Activated CD8-positive, alpha-beta T cell treated with anti-CD3 and anti-CD28 coated beads, Interleukin-2, amount 10 ng/mL, durations not matched to agents 7 days and 5 days (primary cell): ENCODE measurements at places on chromosomes 1 and 21.

DNA sequence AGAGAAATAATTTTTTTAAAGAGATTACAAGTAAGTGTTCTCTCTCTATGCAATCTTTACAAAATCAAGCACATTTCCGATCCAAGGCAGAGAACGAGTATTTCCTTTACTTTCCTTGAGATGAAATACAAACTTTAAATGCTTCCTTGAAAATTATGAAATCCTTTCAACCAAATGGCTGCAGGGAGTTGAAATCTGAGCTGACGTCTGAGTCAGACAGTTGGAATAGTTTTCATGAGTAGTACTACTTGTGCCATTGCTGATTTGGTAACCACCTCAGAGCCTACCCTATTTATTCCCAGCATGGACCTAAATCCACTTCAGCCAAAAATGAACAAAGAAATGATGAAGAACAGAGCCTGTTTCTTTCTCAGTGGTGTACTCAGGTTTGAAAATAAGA lies 183.6 kb downstream of the GIPC2 start:
- DNase-seq: no peak

DNA sequence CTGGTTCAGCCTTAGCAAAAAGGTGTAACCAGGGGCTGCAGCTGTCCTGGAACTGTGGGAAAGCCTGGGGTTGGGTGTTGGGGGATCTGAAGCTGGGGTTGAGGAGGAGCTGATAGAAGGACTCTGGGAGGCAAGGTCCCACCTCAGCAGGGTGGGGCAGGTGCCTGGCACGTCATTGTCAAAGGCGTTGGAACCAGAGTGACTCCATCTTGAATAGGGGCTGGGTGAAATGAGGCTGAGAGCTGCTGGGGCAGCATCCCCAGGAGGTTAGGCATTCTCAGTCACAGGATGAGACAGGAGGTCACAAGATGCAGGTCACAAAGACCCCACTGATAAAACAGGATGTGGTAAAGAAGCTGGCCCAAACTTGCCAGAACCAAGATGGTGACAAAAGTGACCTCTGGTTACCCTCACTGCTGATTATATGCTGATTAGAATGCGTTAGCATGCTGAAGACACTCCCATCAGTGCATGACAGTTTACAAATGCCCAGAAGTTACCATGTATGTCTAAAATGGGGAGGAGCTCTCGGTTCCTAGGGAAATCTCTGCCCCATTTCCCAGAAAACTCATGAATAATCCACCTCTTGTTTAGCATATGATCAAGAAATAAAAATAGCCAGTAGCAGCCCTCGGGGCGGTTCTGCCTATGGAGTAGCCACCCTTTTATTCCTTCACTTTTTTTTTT lies 85.4 kb downstream of the IER5 start:
- DNase-seq: no peak

DNA sequence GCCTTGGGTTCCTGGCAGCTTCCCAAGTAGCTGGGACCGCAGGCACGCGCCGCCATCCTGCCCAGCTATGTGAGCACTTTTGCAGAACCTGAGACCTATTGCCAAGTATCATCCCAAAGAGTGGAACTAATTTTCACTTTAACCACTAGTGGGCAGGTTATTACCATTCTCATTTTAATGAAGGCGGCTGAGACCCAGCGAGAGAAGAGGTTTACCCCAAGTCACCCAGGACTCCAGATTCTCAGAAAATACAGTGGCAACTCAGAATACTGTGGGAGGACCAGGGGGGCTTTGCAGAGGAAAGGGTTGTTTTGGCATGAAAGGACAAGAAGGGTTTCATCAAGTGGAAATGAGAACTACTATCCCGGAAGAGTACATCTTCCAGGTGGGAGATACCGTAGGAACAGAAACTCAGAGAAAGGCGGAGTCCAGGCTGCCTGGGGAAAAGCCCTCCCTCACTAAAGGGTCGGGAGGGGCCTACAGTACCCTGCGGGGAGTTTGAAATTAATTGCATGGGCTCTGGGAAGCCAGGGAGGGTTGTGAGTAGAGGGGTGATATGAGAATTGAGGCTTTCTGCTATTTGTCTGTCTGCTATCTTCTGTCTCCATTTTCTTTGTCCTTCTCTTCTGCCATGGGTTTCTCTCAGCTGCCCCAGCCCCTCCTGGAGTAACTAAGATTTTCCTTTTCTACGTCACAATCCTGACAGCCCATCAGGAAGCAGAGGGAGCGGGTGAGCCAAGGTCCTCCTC lies 7.2 kb upstream of the SEMA4A start:
- DNase-seq: peak; percentile 72

- no peak for DNase-seq
These were observed 2.3 kb upstream of the LYPLAL1 start for GRCh38 chr1:219171192-219171935.

DNA sequence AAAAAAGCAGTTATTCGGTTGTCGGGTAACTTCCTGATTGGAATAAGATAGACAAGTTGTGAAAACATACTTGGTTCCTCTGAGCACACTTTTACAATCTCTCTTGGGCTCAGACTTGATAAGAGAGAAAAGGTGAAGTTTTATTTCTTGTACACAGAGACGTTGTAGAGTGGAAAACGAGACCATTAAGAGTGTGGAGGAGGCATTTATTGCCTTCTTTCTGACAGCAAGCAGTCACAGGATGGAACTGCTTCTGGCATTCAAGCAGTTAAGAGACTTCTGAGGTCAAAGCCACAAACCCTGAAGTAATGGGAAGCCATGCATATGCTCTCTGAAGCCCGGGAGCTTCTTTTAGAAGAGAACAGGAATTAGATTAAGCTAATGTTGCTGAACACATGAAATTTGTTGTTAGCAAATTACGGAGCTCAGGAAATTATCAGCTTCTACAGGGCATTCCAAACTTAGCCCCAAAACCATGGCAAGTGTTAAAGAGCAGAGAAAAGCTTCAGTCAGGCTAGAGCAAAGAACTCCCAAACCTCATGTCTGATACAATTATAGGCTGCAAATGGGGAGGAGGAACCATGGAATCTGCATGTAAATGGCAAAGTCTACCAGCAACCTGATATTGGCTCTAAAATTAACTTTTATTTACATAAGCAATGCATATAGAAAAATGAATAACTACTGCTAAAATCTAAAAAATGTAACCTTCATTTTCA lies 26.0 kb downstream of the S1PR1 start:
- DNase-seq: peak; percentile 56

- DNase-seq: no peak
These were observed 46.7 kb downstream of the CLIC6 start for GRCh38 chr21:34715518-34715917.

DNA sequence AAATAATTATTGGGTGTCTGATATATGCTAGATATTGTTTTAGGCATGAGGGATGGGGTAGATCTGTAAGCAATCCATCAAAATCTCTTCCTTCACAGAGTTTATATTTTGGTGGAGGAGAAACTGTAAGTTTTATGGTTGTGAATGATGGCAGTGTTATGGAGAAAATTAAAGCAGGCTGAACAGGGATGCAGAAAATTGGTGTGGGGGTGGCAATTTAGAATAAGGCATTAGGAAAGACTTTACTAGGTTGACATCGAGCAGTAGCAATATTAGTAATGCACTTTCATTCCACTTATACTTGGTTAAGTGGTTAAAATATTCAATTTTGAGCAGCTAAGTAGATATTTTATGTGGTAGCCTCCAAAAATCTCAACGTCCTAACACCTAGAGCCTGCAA lies 261.1 kb upstream of the SNX7 start:
- DNase-seq: no peak

DNA sequence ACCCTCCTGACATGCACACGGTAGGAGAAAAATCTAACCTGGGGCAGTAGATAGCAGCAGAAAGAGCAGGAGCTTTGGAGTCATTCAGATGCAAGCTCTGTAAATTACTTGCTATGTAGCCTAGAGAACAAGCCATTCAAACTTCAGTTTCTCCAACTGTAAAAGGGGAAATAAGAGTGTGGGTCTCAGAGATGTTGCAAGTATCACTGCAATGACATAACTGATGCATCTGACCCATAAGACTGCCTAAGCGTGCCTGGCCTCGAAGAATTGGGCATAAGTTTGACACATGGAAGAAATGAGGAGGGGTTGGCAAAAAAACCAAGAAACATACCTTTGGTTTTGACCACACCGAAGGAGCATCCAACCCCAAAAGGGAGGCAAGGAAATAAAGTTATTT lies 5.2 kb downstream of the AK2 start:
- no peak for DNase-seq

GRCh38 chr1:199007423-199007822 lies 368.6 kb downstream of the PTPRC start:
- no peak for DNase-seq

GRCh38 chr21:36079671-36080070 lies 9.8 kb downstream of the CBR1 start:
- DNase-seq: no peak

- DNase-seq: no peak
These were observed 18.8 kb downstream of the LBR start for GRCh38 chr1:225409051-225409450.

GRCh38 chr1:160030657-160031364 lies 979 bp downstream of the PIGM start:
- DNase-seq: no peak

DNA sequence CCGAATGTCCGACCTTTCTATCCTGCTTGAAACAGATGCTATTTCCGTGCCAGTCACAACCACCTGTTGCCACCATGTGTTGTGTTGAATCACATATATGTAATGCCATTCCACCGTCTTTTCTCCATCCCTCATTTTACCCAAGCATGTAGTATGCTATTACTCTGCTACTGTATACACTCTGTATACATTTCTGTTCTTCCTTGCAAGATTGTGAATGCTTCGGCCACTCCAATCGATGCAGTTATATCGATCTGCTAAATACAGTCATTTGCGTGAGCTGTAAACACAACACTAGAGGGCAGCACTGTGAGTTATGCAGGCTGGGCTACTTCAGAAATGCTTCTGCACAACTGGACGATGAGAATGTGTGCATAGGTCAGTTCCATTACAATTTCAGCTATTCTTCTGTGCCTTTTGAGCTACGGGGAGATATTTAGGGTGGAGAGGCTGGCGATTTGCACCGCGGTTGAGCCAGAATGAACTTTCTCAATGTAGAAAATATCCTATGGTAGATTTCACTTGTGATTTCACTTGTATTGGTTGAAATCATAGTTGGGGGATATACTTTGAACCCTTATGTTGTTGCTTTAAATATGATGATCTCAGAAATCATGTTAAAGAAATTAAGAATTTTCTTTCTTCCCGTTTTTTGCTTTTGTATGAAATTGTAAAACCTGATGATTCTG lies 289.8 kb downstream of the NTNG1 start:
- DNase-seq: peak; percentile 54

GRCh38 chr1:208409176-208409575 lies 165.0 kb upstream of the PLXNA2 start:
- DNase-seq: no peak

DNA sequence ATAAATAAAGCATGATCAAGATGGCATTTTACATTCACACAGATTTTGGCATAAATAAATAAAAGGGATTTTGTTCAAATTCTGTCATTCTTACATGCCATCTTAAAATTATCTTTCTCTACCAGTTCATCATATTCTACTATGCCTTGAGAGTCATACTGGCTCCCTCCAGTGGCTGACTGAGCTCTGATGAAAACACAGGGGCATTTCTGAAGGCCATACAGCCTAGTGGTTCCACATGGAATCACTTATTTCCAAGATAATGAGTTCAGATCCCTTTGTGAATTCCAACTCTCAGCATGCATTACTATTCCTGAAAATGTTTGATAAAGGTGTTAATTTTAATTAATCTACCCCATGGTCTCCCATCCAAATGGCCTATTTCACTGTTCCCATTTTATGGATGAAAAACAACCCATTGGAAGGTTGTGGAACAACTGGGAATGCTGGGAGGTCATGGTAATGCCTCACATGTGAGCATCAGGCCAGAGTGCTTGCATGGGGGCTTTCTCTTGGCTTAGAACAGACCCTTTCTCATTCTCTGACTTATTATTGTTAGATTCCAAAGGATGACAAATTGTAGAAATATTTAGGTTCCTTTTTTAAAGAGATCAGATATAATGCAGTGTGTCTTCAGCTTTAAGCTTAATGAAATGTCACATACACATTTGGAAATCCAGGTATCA lies 622.4 kb upstream of the PKN2 start:
- DNase-seq: peak; percentile 21

DNA sequence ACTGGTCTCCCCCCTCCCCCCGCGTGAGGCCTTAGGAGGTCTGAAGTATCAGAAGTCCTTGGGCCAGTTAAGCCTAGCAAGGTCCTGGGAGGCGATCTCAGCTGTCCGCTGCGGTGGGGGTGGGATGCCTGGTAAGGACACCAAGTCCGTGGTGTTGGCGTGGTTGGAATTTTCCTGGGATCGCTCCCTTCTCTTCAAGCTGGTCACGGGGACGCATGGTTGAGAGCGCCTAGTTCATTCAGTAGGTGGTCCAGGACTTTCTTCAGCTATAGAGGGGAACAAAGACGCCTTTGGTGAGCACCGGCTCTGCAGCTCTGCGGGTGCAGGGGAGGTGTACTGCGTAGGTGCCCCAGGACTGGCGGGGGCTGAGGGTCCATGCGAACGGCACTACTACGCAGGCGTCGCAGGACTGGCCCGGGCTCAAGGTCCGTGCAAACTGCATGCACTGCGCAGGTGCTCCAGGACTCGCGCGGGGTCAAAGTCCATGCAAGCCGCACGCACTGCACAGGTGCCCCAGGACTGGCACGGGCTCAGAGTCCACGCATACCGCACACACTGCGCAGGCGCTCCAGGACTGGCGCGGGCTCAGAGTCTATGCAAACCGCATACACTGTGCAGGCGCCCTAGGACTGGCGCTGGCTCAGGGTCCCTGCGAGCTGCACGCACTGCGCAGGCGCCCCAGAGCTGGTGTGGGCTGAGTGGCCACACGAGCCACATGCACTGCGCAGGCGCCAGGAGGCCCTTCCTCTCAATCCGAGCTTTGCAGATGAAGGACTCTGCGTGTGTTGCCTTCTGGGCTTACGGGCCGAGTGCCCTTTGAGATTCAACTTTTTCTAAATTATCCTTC lies 36.6 kb upstream of the HMGN1 start:
- peak; percentile 74 for DNase-seq

GRCh38 chr1:8848663-8849386 lies 29.7 kb downstream of the ENO1 start:
- DNase-seq: peak; percentile 80

GRCh38 chr1:94434365-94435045 lies 16.3 kb downstream of the ABCD3 start:
- no peak for DNase-seq

DNA sequence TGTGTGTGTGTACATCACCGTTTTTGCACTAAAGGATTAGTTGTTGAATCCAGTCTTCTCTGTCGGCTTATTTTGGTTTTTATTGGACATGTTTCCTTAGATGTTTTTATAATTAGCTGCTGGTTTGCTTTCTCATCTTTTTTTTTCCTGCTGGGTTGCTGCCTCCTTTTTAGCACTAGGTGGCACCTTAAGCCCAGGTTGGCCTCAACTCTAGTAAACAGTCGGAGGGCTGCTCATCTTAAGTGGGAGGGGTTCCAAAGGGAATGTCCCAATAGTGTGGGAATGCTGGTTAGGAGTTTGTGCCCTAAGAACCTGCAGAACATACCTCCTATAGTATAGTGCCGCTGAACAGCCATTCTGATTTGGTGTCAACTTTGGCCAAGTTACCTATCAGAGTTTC lies 570.1 kb upstream of the CXADR start:
- DNase-seq: no peak

- peak; percentile 9 for DNase-seq
These were observed 52.8 kb upstream of the STUM start for GRCh38 chr1:226495716-226496115.

- no peak for DNase-seq
These were observed 138.1 kb downstream of the MIS18A start for GRCh38 chr21:32140604-32141317.

GRCh38 chr1:214261206-214262123 lies 19.5 kb upstream of the SMYD2 start:
- DNase-seq: peak; percentile 88
